ENCODE measurements at places on chromosomes 2 and 18.
A peak's percentile ranks its signal among the peaks of the same experiment; 100 is the strongest.

DNA sequence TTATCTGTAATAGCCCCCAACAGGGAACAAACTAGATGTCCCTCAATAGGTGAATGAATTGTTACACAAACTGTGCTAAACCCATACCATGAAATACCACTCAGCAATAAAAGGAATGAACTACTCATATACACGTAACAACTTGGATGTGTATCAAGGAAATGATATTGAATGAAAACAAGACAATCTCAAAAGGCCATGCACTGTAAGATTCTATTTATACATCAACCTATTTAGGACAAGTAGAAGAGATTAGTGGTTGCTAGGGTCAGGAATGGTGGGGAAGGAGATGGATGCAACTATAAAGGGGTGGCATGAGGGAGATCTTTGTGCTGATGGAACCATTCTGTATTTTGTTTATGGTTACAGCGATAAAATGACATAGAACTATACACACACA is 47.1 kb downstream of the KANSL3 start:
- no peak for DNase-seq

DNA sequence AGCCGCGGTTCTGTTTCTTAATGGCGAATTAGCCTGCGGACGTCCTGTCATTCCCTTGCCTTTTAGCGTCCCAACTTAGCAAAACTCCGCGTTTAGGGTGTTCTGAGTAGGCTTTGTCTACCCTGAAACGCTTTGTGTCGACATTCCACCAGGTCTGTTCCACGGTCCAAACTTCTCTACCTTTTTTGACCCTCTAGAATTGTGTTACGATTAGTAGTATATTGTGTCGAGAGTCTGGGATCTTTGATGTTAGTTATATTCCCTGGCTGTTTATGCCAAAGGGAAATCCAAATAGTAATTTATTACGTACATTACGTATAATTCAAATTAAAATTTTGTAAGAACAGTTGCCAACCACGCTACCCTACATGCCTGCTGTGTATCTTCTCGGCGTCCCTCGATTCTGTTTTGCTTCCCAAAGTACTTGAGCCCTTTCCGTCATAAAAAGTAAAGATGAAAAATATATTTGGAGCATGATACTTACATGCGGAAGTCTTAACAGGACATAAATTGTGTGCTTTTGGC is 495 bp upstream of the TTC32 start:
- DNase-seq: peak; percentile 60

GRCh38 chr18:58080451-58080850 is 36.4 kb downstream of the NEDD4L start:
- DNase-seq: peak; percentile 77

DNA sequence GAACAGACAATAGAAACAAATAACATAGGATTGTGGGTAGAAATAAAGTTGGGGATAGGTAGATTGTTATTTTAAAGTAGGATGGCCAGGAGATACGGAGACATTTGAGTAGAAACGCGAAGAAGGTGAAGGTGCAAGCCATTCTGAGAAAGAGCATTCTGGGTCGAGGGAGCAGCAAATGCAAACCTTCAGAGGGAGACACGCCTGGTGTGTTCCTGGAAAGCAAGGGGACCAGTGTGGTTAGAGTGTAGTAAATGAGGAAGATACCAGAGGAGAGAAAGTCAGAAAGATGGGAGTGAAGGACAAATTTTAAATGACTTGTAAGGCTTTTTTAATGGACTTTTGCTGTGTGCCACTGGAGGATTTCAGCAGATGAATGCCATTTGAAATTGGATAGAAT is 1.7 kb downstream of the CYP20A1 start:
- peak; percentile 3 for DNase-seq

DNA sequence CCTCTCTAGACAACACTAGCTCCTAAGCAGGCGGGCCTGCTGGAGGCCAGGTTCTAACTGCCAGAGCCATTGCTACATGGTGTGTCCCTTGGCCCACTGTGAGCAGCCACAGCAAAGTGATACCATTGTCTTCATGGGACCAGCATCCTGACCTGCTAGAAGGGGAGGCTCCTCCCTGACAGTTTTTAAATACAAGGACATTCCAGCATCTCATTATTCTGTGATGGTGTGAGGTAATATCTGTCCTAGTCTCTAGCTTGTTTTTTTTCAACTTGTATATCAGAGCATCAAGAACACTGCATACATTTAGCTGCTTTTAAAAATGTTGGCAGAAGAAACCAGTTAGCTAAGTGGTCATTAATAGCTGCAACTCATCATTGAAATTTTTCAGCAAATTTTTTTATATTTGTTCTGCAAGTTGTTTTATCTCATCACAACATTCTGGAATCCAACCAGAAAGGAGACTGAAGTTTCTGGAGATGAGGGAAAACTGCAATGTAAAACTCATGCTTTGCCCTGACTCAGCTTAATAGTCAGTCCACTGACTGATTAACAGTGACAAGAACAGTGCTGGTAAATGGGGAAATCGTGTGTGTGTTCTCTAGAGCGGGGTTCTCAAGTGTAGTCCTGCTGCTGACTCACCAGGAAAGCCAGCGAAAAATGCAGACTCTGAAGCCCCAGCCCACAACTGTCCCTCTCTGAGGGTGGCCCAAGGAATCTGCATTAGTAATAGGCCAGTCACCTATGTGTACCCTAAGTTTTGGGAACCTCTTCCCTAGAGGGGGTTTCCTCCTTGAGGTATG is 17.8 kb downstream of the MAPRE3 start:
- DNase-seq: no peak

GRCh38 chr2:83464444-83464843 is 994.6 kb downstream of the SUCLG1 start:
- DNase-seq: no peak

DNA sequence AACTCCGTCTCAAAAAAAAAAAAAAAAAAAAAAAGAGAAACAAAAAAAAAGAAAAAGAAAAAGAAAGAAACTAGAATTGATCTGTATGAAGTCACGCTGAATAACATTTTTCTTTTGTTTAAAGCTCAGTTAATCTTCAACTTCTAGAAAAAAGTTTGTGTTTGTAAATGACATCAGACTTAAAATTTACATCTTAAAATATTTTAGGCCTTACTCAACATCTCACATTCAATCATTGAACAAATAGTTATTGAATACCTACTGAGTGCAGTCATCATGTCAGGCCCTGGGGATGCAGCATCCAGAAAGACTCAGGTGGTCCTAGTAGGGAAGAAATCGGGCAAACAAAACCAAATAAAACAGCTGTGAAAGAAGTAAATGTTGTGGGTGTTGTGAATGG is 292.3 kb upstream of the FANCL start:
- DNase-seq: no peak

DNA sequence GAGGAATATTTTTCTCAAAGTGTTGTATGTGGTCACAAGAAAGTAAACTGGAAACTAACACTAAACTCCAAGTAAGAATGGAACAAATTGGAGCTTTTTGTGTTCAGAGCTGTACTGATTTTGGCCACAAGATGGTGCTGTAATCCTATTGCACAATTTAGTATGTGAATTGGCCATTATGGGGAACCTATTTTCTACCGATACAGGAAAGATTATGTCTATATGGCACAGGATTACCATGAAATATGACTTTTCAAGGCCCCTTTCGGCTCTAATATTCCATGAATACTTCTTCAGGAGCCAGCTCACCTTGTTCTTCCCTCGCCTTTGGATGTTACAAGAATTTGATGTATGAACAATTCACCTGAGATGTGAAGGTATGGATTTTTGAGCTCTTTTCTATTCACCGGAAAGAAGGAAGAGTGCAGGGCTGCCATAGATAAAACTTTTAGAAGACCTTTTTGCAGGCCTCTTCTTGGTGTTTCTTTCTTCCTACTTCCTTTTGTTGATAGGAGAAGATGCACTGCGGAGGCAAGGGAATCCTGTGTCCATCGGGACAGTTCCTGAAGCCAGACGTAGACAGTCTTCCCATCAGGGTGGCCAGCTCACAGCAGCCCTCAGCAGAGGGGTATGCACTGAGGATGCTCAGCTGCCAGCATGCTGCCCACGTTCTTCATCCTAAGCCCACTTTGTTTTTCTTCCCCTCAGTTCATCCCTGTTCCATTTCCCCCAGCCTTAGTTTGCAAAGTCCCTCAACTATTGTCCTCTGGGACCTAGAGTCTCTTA is 13.3 kb downstream of the MRPL44 start:
- DNase-seq: peak; percentile 9

- DNase-seq: no peak
Measured at GRCh38 chr18:11989966-11990380, 8.7 kb downstream of the IMPA2 start.

DNA sequence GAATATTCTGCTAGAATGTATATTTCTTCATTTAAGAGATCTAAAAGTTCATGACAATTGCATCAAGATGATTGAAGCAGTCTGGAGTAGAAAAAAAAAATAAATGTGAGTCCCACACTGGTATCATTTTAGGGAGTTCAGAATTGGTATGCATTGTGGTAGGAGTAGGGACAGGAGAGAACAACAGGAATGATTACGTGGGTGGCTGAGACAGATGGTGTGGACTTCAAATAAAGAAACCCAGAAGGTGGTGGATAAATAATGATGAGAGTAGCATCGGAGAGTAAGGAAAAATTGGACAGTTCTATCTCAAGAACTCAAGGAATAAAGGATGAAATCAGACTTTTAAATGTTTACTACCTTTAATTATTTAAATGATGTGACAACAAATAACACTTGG is 289.6 kb downstream of the GALNT13 start:
- DNase-seq: no peak

DNA sequence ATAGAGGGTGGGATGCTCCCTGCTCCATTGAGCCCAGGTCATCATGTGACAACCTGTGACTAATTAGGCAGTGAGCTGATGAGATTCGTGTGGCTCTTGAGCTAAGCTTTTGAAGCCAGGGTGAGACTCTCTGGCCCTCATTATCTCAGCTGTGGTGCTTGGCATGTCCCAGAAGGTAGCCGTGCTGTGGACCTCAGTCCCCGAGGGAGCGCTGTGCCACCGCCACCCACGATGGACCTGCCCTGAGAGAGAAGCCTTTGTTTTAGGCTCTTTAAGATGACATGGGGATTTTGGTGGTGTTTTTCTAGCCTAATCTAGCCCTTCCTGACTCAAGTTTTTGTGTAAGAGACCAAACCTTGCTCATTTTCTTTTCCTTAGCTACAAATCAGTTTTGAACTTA is 66.4 kb downstream of the NEDD4L start:
- DNase-seq: no peak

DNA sequence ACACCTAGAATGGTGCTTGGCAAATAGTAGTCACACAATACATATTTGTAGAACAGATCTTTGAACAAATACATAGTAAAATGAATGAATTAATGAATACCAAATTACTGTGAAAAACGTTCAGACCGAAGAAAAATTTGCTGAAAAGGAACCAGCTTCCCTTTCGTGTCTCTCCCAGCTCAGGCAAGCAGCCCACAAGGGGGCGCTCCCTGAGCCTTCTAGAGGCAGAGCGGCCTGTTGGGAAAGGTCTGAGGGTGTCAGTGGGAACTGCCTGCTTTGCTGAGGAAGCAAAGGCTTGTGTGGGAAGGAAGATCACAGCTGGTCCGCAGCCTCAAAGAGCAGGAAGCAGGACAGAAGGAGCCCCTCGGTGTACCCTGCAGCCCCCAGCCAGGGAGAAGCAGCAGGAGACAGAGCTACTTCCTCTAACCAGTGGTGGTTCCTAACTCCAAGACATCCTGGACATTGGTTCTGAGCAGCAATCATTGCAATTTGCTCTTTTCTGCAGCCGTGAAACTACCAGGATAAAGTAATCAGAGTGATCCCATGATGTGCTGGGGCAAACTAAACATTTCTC is 231.1 kb downstream of the ANKRD30B start:
- peak; percentile 31 for DNase-seq

GRCh38 chr2:61978522-61978921 is 73.0 kb downstream of the COMMD1 start:
- DNase-seq: no peak

DNA sequence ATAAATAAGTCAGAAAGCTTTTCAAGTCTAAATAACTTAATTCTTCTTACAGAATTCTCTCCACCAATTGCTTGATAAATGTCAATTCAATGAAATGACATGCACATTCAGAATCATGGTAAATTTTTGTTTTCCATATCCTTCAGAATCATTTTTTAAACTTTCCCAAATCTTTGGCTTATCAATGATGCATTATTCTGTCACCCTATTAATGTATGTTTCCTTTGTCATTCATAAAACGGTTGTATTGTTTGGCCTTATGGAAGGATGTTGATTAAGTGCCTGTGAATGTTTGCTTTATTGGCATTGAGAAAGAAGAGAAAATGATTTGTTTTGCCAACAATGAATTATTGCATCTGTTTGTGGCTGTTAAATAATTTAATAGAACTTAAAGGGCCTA is 260.9 kb downstream of the PLCL1 start:
- no peak for DNase-seq

DNA sequence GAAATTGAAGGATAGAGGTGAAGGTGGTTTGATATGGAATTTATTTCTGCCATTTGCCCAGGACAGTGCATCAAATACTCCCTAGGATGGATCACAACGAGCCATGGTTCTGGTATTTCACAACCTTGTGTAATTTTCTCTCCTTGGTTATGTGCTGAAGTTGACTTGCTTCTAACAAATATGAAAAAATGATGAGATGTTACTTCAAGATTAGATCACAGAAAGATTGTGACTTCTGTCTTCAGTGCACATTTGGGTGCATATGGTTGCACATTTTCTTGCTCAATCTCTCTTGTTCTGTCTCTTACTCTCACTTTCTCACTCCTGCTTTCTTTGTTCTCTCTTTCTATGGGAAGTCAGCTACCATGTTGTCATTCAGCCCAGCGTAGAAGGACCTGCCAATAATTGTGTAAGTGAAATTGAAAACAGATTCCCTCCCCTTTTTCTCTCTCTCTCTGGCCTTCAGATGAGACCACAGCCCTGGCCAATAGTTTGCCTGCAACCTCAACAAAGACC is 104.6 kb upstream of the RMDN2 start:
- DNase-seq: no peak

DNA sequence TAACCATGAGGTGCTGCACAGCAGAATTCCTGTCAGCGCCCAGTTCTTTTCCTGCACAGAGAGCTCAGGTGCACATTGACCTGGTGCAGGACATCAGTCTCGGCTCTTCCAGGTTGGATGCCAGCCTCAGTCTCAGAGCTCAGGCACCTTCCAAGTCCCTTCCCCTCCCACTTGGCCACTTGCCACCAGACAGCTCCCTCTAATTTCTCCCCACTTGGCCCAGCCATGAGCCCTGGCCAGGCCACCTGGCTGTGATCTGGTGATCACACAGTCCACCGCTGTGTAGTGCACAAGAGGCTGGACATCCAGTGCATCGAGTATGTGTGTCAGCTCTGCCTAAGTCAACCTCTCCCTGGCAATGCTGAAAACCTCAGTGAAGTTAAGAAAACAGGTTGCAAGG is 336.6 kb upstream of the MYT1L start:
- no peak for DNase-seq

All from NCI-H526 (cell line).